Cerebellar nuclear complex (tissue), 1 donor: ENCODE measurements at places on chromosomes 6 and 20.

DNA sequence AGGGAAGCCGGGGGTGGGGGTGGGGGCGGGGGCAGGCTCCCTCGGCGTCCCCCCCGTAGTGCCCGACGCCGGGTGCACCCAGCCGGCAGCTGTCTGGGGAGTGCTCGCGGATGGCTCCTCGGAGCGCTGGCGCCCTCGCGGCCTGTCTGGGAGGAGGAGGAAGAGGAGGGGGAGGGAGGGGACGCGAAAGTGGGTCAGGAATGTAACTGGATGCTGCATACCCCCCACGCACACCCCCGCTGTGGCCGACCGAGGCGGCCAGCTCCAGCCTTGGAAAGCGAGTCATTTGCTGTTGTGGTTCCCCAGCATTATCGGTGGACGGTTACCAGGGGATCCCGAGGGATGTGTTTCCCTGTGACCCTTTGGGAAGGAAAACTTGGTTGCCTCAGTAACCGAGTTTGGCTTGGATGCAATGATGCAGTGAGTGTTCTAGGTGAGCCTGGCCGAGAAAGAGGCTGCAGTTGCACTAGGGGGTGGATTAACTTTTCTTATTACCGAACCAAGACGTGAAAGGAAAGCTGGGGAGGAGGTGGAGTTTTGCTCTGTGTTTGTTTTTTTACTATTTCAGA, 55.2 kb upstream of the RREB1 start:
- no peak for DNase-seq

GRCh38 chr6:96086745-96087144, 71.0 kb downstream of the FUT9 start:
- peak; percentile 89 for DNase-seq

DNA sequence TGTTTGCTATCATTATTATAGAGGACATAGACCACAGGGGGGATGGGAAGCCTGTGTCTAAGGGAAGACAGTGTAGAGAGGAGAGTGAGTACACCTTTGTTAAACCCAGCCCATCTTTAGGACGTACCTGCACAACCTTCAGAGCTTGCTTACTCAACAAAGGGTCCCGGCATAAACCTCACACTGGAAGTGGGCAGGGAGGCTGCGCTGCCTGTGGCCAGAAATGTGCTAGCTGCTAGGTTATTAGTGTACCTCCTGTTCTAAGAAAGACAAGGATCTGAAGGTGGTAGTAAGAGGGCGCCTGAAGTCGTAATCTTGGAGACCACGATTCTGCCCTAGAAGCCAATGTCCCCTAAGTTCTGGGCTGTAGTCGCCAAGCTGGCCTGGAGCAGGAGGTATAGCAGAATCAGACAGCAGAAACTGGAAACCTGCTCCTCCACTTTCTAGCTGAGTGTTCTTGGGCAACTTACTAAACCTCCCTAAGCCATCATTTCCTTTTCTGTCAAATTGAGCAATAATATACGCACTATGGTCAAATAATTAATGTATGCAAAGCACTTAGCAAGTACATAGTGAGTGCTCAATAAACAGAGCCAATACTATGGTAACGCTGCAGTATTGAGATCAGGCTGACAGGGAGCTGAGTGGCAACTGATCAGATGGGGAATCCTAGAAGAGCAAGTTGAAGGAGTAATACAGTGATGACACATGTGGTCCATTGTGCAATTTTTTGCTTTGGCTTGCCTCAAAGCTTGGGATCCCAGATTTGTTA, 16.8 kb upstream of the AKIRIN2 start:
- DNase-seq = no peak

GRCh38 chr20:6044115-6044514, 9.7 kb downstream of the LRRN4 start:
- no peak for DNase-seq

- DNase-seq = no peak
Measured at GRCh38 chr6:89501222-89501621, 68.3 kb downstream of the ANKRD6 start.

GRCh38 chr6:64664480-64664879, 1028.9 kb downstream of the PHF3 start:
- DNase-seq = no peak

DNA sequence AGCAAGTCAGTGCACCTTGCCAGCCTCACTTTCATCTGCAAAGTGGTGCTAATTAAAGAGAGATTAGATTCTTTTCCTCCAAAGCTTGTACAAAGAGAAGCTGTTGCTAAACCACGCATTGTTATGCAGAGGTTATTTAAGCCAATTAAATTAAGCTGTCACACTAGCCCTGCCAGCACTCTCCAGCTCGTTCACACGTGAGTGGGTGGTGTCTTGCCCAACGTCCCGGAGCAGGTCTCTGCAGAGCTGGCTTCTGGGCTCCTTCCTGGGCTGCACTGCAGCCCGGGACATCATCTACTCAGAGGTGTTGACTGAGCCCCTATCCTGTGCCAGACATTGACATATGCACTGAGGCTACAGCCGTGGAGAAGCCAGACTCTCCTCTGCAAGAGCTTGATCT, 401.6 kb upstream of the SULF2 start:
- DNase-seq = no peak

GRCh38 chr20:44993343-44993742, 27.0 kb downstream of the STK4 start:
- DNase-seq = no peak

- no peak for DNase-seq
Measured at GRCh38 chr6:53906842-53907241, 112.0 kb downstream of the LRRC1 start.

DNA sequence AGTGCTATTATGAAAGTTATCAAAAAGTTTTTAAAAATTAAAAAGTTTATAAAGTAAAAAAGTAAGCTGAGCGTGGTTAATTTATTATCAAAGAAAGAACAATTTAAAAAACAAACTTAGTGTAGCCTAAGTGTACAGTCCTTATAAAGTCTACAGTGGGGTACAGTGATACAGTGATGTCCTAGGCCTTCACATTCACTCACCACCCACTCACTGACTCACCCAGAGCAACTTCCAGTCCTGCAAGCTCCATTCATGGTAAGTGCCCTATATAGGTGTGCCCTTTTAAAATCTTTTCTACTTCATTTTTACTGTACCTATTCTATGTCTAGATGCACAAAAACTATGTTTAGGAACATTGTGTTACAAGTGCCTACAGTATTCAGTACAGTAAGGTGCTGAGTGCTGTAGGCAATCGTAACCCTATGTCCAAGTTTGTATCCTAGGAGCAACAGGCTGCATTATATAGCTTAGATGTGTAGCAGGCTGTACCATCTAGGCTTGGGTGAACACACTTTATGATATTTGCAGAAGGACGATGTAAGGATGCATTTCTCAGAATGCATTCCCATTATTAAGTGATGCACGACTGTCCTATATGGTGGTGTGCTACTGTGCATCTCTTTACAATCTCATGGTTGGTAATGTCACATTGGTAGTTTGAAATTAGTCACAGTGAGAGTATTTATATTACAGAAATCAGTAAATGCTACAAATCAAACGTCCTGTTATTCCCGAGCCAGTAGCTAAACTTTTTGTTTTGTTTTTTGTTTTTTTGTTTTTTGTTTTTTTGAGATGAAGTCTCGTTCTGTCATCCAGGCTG, 158.3 kb downstream of the GMPR start:
- no peak for DNase-seq

- no peak for DNase-seq
Measured at GRCh38 chr20:41268402-41268801, 49.1 kb downstream of the ZHX3 start.

GRCh38 chr6:144343701-144344428, 58.7 kb downstream of the UTRN start:
- DNase-seq = no peak

DNA sequence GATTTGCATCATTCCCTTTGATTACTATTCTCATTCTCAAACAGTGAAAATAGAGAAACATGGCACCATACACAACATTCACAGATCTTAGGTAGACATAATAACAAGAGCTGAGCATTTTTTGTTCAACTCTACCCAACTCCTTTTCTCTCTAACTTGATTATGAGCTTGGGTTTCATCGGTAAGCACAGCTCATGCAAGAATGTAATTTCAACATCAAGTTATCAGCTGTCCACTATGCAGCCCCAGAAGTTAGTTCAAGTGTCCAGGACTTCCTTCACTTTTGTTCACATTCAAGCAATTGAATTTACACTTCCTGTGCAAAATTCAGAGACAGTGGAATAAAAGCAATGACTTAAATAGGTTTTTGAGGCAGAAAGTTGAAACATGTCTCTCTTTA, 297.7 kb upstream of the SASH1 start:
- DNase-seq = no peak

GRCh38 chr6:42355416-42355815, 96.3 kb downstream of the TRERF1 start:
- no peak for DNase-seq

GRCh38 chr20:39259010-39259803, 297.1 kb downstream of the DHX35 start:
- no peak for DNase-seq

DNA sequence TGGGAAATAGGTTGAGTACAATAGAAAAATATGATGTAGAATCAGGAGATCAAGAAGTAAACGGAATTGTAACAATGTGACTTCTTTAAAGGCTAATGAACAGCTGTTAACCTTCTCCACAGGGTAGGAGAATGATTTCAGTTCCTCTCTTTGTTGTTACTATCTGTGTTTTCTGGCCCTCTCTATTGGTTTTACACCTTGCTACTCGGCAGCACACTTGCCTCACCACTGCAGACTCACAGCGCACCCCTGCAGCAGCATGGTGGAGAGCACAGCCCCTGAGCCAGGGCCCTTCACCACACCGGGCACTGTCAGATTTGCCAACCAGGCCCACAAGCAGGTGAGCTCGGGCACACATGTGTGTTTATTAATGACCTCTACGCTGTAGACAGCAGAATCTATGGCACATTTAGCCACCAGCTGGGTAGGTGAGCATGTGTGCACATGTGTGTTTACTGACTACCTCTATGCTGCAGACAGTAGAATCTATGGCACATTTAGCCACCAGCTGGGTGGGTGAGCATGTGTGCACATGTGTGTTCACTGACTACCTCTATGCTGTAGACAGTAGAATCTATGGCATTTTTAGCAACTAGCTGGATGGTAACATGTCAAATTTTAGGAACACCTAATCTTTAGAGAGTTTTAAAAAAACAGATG, 16.8 kb downstream of the SFT2D1 start:
- no peak for DNase-seq

- no peak for DNase-seq
Measured at GRCh38 chr6:155157101-155157500, 106.7 kb upstream of the CLDN20 start.

- DNase-seq = no peak
Measured at GRCh38 chr6:11701573-11701972, 77.0 kb downstream of the ADTRP start.

DNA sequence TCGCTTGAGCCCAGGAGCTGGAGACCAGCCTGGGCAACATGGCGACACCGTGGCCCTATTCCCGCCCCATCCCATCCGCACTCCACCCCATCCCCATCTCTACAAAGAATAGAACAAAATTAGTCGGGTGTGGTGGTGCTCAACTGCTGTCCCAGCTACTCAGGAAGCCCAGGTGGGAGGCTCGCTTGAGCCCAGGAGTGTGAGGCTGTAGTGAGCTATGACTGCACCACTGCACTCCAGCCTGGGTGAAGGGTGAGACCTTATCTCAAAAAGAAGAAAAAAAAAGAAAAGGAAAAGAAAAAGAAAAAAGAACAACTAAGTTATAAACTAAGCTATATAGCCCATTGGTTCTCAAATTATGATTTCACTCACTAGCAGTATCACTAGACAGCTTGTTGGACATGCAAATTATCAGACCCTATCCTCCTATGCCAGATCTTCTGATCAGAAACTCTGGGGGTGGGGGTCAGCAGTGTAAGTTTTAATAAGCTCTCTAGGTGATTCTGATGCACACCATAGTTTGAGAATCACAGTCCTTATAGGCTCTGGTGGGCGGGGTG, 491 bp upstream of the ITCH start:
- no peak for DNase-seq

DNA sequence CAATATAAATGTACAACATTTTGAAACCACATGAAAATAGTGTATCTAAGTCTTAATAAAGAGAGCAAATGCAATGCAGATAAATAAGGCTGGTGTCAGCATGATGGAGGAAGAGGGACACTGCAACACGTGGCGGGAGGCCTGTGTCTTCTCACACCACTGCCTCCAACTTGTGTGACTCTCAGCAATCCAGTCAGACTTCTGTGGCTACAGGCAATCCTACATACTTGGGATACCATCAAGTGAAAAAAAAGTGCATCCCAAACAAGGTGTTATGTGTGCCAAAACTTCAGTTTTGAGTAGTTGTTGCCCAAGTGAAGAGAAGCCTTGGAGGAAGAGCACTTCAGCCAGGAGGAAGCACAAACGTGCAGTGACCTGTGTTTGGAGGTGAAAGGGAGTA, 68.6 kb downstream of the PKIB start:
- no peak for DNase-seq

GRCh38 chr6:22367346-22367745, 70.5 kb upstream of the PRL start:
- no peak for DNase-seq

- DNase-seq = no peak
Measured at GRCh38 chr6:56724455-56724854, 81.8 kb upstream of the DST start.

GRCh38 chr6:35736253-35736894, 458 bp upstream of the ARMC12 start:
- DNase-seq = no peak

GRCh38 chr6:1701668-1702353, 92.1 kb downstream of the FOXC1 start:
- DNase-seq = no peak

DNA sequence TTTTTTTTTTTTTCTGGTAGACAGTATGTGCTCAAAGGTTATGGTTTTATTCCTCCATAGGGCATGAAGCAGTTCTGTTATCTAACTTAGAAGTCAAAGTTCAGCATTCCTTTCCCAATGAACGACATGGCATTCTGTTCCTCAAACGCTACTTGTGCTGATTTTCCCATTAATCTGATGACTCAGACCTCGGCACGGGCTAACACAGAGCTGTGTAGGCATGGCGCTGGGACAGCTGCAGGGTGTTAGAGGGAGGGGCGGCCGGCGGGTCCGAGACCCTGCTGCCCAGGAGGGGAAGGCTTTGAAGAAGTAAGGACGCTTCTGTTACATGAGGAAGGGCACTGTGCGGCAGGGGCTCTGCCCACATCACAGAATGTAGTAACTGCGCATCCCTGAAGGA, 93.6 kb upstream of the AGPAT4 start:
- DNase-seq = no peak

DNA sequence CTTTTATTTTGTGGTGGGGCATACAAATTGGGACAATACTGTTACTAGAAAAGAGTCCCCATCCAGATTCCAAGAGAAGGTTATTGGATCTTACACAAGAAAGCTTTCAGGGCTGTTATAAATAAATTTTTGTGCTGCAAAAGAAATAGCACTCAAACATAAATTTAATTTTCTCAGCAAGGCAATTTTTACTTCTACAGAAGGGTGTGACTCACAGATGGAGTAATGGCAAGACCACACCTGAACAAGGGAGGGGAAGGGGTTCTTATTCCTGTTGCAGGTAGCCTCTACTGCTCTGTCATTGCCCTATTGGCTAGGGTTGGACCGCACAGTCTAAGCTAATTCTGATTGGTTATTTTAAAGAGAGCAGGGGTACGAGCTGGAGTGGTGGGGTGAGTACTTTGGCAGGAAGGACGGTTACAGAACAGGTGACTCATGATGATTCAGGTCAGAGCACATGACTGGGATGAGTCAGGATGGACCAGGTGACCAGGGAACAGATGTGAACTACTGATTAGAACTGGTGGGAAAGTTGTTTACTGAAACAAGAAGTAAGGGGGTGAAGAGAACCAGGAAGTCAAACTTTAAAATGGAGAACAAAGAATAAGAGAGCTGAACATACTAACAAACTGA, 41.1 kb downstream of the CNR1 start:
- DNase-seq = no peak

- no peak for DNase-seq
Measured at GRCh38 chr6:88361298-88361697, 195.2 kb upstream of the CNR1 start.
